Stomach (tissue), 19 donors: ENCODE measurements at places on chromosomes 4 and X. TPM values are rescaled to one million over a fixed set of nuclear protein-coding genes. Genes with fewer than 3 reads are reported as not detected.
A peak's percentile ranks its signal among the peaks of the same experiment; 100 is the strongest.

CTAG2 gene
- not detected for total RNA-seq

DNA sequence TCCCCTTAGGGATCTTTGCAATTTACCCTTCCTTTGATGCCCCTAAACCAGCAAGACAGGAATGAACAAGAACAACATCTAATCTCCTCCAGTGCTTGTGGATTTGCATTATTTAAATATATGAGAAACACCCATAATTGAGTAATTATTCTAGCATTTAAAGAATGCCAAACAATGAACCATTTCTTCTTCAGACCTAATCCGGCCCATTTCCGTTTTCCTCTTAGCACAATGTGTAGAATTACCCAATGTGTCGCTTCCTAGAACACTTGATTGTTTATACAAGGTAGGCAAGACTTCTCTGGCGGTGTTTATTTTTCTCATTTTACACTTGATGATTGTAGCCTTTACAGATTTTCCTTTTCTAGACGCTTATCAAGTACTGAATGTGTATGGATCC is 43.5 kb downstream of the CLDN34 start:
- H3K36me3 ChIP-seq, result no peaks in the 10 kb centered on the region
- H3K4me3 ChIP-seq, result no peak overlapping the region
- no peak overlapping the region for H3K27ac ChIP-seq
- H3K27me3 ChIP-seq, result no peaks in the 10 kb centered on the region
- H3K4me1 ChIP-seq, result no peaks in the 10 kb centered on the region
- DNase-seq, result no peak

DNA sequence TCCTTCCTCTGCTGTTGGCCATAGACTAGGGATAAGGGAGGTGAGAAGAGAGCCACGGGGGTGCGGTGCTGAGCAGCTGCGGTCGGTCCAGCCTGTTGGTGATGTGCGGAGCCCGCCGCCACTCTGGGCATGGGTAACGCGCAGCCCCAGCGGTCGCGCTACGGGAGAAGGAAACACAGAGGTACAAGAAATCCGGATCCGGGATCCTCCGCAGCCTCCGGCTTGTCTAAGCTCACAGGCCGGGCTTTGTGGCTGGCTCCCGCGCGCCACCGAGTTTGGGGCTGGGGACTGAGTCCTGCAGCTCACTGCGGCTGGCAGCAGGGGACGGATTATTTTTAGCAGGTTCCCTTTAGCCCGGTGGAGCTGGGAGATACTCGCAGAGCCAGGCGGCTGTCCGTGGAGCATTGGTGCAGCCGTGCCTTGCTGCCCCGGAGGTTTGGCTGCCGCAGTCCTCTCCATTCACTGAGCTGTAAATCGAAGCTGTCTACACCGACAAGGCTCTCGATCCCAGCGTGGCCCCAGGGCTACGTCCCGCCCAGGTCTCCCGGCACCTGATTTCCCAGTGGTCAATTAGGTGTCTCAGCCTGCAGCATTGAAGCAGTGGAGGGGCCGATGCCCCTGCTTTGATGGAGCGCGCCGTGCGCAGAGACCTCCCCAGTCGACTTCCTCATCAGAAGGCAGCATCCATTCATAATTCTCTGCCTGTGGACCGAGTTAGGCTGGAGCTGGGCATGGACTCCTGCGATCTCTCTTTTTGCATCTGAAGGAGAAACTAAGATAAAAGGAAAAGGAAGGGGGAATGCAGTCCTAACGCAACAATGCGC is 81.9 kb upstream of the SCML1 start:
- H3K27ac ChIP-seq, result no peak overlapping the region
- H3K4me1 ChIP-seq, result peaks cover 19% of the 10 kb centered on the region
- peak overlapping the region; percentile 20 for H3K4me3 ChIP-seq
- H3K36me3 ChIP-seq, result no peaks in the 10 kb centered on the region

DAPP1 gene
- 0.45 TPM for total RNA-seq

GRCh38 chr4:184705692-184706091 is 28.2 kb downstream of the CENPU start:
- no peak overlapping the region for H3K27ac ChIP-seq
- no peaks in the 10 kb centered on the region for H3K4me1 ChIP-seq
- peaks cover 3% of the 10 kb centered on the region for H3K36me3 ChIP-seq
- DNase-seq, result no peak
- no peak overlapping the region for H3K4me3 ChIP-seq

DNA sequence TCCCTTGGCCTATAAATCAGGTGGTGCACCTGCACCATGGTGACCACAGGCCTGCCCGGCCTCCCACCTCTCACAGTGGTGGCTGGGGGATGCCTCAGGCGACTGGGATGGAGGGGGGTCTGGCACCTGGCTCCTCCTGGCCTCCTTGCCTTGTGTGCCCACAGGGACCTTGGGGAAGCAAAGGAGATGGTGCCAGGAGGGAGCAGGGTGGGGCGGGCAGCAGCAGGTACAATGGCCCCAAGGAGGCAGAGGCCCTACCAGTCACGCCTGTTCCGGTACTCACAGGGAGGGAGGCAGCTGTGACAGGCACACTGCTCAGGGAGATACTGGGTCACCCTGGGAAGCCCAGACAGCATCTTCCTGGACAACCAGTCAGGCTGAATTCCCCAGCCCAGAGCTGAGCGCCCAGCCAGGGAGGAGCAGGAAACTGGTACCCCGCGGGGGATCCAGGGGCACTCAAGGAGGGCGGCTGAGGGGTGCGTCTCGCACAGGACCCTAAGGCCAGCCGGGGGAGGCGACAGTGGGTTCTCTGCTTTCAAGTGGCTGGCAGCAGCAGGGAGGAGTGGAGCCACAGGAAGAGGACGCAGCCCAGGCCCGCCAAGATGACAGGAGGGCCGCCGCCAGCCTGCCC is 1.2 kb upstream of the TREX2 start:
- no peak for DNase-seq
- H3K36me3 ChIP-seq, result peaks cover 30% of the 10 kb centered on the region
- no peak overlapping the region for H3K4me3 ChIP-seq
- no peak overlapping the region for H3K27ac ChIP-seq
- H3K4me1 ChIP-seq, result no peaks in the 10 kb centered on the region
- H3K27me3 ChIP-seq, result no peaks in the 10 kb centered on the region

SH3D19 gene
- 129 TPM for total RNA-seq

- H3K27ac ChIP-seq, result no peak overlapping the region
- H3K27me3 ChIP-seq, result no peaks in the 10 kb centered on the region
- DNase-seq, result no peak
Measured at GRCh38 chrX:54171527-54172250, 11.4 kb downstream of the FAM120C start.

- no peaks in the 10 kb centered on the region for H3K4me1 ChIP-seq
- DNase-seq, result no peak
- no peak overlapping the region for H3K27ac ChIP-seq
- H3K27me3 ChIP-seq, result peaks cover 18% of the 10 kb centered on the region
Measured at GRCh38 chrX:51614353-51615012, 4.2 kb downstream of the CENPVL3 start.

- H3K4me1 ChIP-seq, result no peaks in the 10 kb centered on the region
- no peaks in the 10 kb centered on the region for H3K36me3 ChIP-seq
Measured at GRCh38 chr4:115515772-115516171, 402.4 kb upstream of the NDST4 start.

DNA sequence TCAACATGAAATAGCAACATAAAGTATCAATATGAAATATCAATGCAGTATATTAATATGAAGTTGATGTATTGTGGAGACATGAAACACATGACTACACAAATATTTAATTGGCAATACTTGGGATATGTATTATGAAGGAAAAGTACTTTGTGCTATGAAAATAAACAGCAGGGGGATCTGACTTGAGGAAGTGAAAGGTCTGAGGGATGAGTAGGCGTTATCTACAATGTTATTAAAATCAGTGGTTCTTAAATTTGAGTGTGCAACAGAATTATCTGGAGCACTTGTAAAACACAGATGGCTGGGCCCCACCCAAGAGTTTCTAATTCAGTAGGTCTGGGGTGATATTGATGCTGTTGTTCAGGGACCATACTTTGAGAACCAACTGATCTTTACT is 27.4 kb upstream of the ARX start:
- H3K27me3 ChIP-seq, result no peaks in the 10 kb centered on the region
- DNase-seq, result no peak
- H3K4me3 ChIP-seq, result no peak overlapping the region

FAT1 gene
- total RNA-seq, result 150 TPM

- H3K4me1 ChIP-seq, result peaks cover 47% of the 10 kb centered on the region
- H3K27me3 ChIP-seq, result no peaks in the 10 kb centered on the region
- no peak overlapping the region for H3K4me3 ChIP-seq
- peak; percentile 70 for DNase-seq
- H3K27ac ChIP-seq, result peak overlapping the region; percentile 90
- no peaks in the 10 kb centered on the region for H3K36me3 ChIP-seq
Measured at GRCh38 chrX:7131621-7132020, 15.9 kb upstream of the STS start.

- H3K27me3 ChIP-seq, result no peaks in the 10 kb centered on the region
- H3K4me3 ChIP-seq, result no peak overlapping the region
- H3K36me3 ChIP-seq, result no peaks in the 10 kb centered on the region
- DNase-seq, result no peak
Measured at GRCh38 chr4:140809676-140810075, 53.5 kb upstream of the TBC1D9 start.
